Stromal cell of bone marrow (primary cell): ENCODE measurements at places on chromosomes 2 and 18.

DNA sequence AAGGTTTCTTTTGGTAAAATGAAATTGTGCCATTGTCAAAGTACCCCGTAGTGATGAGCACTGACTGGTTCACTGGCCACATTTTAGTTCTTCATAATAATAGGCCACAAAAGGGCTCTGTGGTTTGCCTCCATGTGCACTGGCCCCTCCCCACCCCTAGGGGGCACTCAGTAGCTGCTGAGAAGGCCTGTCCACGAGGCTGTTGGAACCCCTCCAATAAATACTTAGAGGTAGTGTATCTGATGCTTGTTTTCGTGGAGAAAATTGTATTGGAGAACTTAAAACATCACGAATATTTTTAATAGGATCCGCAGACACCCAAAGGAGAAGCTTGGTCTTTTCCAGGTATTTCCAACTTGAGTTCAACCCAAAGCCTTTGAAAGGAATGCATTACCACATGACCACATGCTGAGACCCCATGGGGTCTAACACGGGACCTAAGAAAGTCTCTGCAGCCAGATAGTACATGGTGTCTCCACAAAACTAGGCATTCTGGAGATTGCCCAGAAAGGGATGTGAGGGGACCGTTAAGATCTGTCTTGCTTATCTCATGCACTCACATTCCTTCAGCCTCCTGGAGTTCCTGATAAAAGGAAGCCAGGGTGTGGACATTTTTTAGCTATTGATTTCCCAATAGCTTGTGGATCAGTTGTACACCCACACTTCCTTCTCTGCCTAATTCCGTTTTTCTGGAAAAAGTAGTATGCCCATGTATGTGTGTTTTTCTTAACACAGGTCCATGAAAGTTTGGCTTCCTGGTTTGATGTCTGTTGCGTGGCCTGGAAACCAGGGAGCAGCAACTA is 28.5 kb upstream of the NOSTRIN start:
- DNase-seq: peak; percentile 38

- DNase-seq: no peak
Measured at GRCh38 chr2:41718705-41719104, 329.1 kb upstream of the PKDCC start.

- DNase-seq: no peak
Measured at GRCh38 chr2:239224199-239224570, 176.6 kb downstream of the HDAC4 start.

DNA sequence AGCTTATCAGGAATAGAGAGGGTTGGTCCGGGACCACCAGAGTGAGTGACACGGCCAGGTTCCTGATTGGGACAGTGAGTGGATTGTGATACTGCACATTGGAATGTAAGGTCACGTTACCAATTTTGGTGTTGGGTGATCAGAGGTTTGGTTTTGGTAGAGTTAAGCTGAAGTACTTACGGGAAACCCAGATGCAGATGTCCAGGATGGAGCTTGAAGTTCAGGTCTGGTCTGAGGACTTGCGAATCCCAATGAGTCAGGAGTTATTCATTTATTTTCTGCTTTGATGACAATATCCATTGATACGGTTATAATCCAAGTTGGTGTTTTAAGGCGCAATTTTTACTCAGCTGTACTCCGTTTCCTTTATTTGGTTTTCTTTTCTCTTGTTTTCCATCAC is 273.6 kb downstream of the ALPK2 start:
- DNase-seq: no peak

DNA sequence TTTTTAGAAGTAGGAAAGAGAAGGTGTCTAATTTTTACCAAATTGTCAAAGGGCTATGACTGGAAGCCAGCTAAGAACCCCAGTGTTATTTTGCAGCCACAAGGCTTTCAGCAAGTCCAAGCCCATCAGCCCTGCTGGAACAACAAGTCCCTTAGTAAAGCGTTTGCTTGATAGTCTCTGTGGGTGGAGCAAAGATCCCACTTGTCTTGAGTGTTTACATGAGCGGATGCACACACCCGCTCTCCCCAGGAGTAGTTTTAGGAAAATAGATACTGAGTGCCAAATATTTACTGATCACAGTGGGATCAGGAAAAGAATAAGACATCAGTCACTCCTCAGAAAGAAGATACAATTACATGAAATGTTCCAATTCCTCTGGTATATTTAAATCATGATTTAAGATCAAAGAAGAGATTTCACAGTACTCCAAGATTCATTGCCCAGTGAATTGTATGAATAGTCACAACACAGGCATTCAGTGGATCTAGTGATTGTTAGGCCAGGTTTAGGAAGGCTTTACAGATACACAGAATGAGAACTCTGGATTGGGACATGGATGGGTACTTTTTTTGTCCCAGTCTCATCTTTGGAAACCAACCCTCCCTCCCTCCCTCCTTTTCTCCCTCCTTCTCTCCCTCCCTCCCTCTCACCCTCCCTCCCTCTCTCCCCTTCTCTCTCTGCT is 514.9 kb downstream of the PTPRM start:
- DNase-seq: no peak

- no peak for DNase-seq
Measured at GRCh38 chr2:53903011-53903410, 43.2 kb upstream of the GPR75 start.

DNA sequence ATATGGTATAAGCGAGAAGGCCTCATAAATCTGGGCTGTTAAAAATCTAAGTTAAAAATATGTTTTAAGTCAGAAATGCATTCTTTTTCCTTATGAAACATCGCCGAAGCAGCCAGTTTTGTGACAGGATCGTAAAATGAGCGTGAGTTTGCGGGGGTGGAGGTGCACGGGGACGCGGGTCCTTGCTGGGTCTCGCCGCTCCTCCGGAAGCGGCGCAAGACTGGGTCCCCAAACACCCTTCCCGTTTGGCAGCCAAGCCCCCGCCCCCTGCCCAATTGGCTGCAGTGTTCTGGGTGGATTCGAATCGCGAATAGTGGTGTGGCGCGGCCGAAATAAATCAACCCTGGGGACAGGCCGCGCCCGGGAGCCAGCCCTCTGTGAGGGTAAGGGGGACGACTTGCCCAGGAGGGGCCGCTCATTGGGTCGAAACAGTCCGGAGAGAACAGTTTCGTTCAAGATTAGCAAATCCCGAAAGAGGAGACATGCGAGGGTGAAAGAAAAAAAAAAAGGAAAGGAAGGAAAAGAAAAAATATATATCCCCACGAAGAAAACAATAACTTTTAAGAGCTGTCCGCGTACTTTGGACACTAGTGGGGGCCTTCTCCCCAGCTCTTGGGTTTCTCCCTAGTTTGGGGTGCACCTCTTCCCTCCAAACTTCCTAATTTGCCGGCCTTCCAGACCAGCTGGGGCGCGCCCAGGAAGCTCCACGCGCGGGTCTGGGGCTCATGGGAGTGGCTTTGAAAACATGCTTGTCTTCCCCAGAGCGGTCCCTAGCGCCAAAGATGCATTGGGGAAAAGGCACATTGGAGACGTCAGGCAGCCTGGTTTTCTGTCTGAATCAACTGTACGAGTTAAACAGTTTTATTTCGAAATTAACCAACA is 3.1 kb upstream of the GATA6 start:
- DNase-seq: no peak

DNA sequence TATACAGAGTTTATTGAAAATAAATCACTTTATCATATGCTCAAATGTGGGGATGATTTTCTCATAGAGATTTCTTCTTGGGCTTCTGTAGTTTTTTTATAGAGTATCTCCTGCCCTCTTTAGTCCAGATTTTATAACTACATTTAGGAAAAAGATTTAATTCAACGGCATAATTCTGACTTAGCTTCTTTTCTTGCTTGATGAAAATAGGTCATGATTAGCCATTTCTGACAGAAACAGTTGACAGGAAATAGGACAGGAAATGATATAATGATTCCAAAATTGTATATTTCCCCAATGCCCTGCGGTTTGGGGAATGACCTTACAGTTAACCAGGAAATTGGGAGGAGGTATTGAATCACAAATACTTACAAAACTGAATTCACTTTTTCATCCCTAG is 1531.9 kb upstream of the ACVR2A start:
- peak; percentile 52 for DNase-seq

DNA sequence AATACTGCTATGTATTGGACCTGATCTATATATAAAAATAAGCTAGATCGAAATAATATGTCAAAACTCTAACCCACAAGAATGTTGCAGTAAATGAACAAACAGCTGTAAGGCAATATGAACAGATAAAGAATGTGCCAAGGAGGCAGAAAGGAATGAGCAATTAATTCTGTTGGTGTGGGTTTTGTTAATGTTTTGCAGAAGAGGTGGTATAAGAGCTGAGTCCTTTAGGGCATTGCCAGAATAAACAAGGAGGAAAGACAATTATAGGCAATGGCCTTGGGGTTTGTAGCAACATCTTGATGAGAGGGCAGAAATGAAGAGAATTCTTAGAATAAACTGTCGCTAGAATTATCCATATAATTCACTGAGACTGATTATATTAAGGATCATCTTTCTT is 240.9 kb upstream of the GULP1 start:
- no peak for DNase-seq

DNA sequence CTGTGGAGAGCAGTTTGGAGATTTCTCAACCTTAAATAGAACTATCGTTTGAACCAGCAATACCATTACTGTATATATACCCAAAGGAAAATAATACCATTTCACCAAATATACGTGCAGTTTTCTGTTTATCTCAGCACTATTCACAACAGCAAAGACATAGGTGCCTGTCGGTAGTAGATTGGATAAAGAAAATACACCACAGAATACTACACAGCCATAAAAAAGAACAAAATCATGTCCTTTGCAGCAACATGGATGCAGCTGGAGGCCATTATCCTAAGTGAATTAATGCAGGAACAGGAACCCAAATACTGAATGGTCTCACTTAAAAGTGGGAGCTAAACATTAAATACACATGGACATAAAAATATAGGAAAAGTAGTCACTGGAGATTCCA is 81.3 kb downstream of the SMCHD1 start:
- DNase-seq: no peak

DNA sequence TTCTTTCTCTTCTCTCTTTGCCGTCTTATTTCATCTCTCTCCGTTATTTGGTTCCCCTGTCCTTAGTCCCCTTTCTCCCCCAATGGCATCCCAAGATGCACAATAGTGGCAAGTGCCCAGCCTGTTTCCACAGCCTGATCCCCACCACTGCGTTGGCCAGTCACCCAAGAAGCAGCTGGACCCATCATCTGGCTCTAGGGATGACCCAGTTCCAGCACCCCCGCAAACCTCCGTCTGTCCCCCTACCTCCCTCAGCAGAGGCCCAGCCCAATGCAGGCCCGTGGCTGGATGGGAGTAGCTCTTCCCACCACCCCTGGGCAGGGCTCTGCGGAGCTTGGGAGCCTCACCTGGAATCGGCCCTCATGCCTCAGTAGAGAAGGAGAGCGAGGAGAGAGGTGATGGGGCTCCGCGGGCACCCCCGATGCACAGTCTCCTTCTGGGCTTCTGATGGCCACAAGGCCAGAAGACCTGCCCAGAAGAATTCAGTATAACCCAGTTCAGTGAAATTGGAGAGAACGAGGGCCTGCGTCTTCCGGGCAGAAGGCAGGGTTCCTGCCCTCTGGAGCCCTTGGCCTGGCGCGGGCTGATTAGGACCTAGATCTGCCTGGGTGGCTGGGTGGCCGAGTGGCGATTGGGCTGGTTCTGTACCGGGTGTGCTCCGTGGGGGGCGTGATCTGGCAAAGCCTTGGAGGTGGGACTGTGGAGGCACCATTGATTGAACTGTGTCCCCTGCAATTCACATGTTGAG is 50.9 kb downstream of the RRM2 start:
- DNase-seq: no peak

- no peak for DNase-seq
Measured at GRCh38 chr2:199484927-199485326, 27.2 kb upstream of the SATB2 start.

DNA sequence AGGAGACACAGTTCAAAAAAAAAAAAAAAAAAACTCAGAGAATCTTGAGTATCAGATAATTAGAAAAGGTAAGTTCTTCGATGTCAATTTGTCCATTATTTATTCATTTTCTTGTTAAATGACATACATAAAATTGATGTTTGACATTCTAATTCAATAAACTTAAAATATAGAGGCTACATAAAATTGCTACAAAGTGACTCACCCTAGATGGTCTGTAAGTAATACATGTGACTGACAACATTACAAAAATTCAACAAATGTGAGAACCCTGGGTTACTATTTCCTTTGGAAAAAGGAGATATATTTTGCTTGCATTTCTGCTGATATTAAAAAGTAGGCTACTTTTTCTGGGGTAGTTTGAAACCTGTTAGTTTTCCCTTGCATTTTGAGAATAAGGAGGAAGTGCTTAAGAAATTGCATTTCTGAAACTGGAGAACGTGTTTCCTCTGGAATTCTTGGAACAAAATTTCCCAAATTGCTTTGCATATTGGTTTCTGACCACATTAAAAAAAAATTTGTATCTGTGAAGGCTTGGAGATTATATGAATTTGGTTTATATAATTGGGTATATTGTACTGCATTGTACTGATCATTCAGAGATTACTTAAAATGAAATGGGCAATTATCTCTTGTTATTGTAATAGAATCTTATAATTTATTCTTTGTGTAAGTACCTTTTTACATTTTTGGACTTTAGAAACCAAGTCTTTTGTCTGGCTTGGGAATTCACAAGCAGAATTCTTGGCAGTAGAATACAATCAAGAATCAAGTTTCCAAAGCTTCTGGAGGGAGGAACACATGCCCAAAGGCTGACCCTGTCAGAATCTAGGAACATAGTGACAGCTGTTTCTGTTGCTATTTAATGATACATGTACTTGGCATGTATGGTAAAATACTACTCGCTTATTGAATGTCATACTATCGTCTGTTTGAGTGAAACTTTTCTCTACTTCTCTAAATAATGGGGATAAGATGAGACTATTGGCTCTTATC is 106.1 kb downstream of the DSEL start:
- DNase-seq: no peak

- DNase-seq: peak; percentile 30
Measured at GRCh38 chr2:113324684-113325160, 46.0 kb upstream of the PAX8 start.

DNA sequence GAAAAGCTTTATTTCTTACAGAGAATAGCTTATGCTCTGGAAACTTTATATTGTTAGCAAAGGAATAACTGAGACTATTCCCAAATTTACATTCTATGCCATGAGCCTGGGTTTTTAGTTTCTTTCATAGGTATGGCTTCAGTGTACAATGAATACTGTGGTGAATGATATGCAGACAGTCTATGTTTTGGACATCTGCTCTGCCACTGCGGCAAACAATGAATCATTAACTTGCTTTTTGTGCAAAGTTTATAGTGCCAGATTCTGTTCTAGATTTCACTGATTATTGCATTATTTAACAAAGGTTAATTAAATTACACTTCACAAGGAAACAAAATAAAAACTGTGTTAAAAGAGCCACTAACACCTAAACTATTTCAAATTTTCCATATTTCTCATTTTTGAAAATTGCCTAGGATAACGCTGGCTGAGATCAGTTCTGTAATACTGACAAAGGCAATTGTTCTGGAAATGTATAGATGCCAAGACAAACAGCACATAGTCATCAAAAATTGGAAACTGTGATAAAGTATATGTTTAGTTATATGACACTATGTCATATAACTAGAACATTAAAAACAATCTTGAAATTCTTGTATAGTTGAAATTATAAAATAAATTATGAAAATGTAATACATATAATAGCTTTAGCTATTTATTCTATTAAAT is 74.7 kb downstream of the ITSN2 start:
- no peak for DNase-seq

GRCh38 chr2:59720296-59720866 is 833.1 kb downstream of the BCL11A start:
- no peak for DNase-seq
